ENCODE measurements at places on chromosomes 6 and 20.

- no peak for DNase-seq
Observed at GRCh38 chr6:147438758-147439528, 69.5 kb upstream of the SAMD5 start.

- DNase-seq, result no peak
Observed at GRCh38 chr6:91634791-91635190, 1047.9 kb upstream of the MAP3K7 start.

- no peak for DNase-seq
Observed at GRCh38 chr20:19428324-19428723, 215.9 kb downstream of the SLC24A3 start.

GRCh38 chr20:54058420-54059139 is 11.8 kb downstream of the BCAS1 start:
- DNase-seq, result no peak

DNA sequence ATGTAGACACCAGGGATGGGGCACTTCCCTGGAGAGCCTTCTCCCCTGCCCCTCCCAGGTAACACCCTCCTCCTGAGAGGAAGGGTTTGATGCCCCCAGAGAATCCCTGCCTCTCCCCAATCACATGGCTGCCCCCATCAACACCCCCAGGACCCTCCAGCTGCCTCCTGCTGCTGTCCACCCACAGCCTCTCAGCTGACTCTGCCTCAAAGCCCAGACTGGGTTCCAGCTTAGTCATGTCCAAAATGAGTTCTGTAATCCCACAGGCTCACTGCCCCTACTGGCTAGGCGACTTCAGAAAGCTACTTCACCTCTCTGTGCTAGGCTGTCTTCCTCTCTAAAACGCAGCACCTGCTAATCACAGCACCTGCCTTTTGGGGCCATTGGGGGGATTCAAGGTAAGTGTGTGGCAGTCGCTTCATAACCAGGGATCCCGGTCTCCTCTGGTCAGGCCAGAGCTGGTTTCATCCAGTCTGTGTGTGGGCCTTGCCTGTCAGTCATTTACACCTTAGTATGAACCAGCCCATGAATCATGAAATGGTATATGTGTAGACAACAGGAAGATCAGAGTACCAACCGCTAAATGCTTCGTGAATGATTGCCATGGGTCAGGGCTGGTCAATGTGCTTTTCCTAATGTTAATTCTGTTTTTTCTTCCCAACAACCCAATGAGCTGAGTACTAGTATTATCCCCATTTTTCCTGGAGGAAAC is 40.4 kb downstream of the TFEB start:
- DNase-seq, result no peak
